ENCODE measurements at places on chromosomes 6 and 20.

GRCh38 chr6:159416891-159417560 is 247.8 kb downstream of the FNDC1 start:
- no peak for DNase-seq

DNA sequence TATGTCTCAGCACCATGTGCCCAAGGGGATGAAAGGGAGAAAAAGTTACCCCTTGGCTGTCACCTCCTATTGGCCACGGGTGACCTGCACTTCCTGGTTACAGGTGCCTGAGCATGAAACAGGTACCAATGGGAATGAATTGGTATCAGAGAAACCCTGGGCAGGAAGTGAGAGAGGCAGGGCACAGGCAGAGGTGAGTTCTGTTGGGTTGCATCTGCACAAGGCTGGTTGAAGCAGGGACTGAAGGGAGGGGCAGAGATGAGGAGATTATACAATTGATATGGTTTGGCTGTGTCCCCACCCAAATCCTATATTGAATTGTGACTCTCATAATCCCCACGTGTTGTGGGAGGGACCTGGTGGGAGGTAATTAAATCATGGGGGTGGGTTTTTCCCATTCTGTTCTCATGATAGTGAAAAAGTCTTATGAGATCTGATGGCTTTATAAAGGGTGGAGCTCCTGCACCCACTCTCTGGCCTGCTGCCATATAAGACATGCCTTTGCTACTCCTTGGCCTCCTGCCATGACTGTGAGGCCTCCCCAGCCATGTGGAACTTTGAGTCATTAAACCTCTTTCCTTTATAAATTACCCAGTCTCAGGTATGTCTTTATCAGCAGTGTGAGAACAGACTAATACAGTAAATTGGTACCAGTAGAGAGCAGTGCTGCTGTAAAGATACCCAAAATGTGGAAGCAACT is 291.8 kb downstream of the LRFN2 start:
- no peak for DNase-seq

GRCh38 chr20:53099856-53100255 is 127.7 kb downstream of the TSHZ2 start:
- DNase-seq: no peak

GRCh38 chr6:17393892-17394631 is 667 bp downstream of the CAP2 start:
- DNase-seq: no peak

- DNase-seq: peak; percentile 65
These were observed 15.8 kb downstream of the CGA start for GRCh38 chr6:87078983-87079616.

All from liver (tissue), 10 donors.